Right ventricle myocardium inferior (tissue), 1 donor: ENCODE measurements at places on chromosomes 5 and 9. TPM values are rescaled to one million over a fixed set of nuclear protein-coding genes. Genes with fewer than 3 reads are reported as not detected.
A peak's percentile ranks its signal among the peaks of the same experiment; 100 is the strongest.

Gene GTF2H2C
- total RNA-seq: 16.5 TPM

Gene PKD2L2
- 0.81 TPM for total RNA-seq

Gene SH3RF2
- total RNA-seq: 267 TPM

Gene ESM1
- 0.19 TPM for total RNA-seq

Gene FAM200C
- total RNA-seq: 4.2 TPM

- DNase-seq: no peak
Observed at GRCh38 chr5:13745508-13745907, 199.0 kb downstream of the DNAH5 start.

DNA sequence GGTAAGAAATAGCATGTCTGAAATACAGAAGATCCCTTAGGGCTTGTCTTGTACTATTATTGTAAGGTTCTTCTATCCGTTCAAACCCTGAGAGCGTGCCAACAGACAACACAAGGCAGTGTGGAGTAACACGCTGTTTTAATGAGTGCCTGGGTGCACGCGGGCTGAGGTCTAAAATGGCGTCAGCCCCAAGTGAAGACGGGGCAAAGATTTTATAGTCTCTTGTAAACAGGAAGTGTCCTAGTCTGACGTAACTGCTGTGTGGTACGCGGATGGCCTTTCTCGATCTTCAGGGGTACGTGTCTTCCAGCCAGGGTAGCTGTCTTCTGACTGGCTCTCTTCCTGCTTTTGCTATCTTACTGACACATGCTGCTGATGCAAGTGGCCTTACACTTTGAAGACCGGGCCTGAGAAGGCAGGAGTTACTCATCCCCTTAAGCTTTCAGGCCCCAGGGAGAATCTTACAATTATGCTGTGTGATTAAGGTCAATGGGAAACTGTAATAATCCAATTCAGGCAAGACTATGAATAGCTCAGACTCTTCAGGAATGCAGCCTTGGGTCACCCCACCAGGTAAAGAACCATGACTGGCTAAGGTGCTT is 1812.0 kb upstream of the CDH9 start:
- DNase-seq: no peak

DNA sequence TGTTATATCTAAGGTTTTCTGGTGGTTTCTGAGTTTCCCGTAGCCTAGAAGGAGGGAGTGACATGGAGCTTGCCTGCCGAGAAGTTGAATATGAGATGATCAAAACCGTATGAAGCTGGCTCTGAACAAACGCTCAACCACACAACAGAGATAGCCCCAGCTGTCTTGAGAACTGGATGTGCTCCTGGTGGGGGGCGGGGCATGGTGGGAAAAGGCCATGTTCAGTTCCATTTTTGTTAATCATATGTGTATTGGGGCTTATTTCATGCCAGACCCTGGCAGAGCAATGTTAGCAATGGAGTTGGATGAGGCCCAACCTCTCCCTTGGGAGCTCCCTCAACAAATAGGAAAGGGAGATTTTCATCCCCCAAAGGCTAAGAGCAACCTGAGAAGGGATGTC is 4.8 kb downstream of the CCL19 start:
- no peak for DNase-seq

DNA sequence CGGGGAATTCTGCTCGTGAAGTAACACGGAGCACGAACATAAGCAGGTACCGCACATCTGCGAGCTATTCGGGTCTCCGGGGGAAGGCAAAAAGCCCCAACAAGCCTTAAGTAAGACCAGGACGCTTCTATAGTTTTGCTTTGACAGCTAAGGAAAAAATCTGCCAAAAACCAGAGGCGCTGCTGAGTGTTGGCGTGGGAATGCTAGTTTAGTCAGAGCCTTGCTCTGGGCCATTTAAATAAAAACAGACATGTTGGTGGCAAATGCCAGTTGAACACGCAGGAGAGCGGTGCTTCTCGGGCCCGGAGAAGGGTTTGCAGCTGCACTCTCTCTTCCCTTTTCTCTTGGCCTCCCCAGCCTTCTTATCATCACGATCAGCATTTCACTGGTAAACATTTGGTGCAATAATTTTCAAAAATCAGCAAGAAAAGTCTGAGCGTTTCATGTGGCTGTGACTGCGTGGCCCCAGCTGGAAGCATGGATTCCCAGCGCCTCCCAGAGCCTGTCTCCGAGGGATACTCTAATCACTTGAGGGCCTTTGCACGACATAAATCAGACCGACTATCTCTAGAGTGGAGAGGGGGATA is 6.4 kb upstream of the NOTCH1 start:
- DNase-seq: no peak

DNA sequence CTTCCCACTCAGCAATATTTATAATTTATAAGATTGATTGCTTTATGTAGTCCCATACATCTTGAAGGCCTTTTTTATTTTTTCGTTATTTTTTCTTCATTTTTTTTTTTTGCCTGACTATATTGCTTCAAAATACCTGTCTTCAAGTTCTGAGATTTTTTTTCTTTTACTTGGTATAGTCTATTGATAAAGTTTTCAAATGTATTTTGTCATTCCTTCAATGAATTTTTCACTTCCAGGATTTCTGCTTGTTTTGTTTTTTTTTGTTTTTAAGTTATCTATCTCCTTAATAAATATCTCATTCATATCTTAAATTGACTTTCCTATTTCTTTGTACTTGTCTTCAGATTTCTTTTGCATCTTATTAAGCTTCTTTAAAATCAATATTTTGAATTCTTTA is 905.6 kb upstream of the CDH6 start:
- no peak for DNase-seq

DNA sequence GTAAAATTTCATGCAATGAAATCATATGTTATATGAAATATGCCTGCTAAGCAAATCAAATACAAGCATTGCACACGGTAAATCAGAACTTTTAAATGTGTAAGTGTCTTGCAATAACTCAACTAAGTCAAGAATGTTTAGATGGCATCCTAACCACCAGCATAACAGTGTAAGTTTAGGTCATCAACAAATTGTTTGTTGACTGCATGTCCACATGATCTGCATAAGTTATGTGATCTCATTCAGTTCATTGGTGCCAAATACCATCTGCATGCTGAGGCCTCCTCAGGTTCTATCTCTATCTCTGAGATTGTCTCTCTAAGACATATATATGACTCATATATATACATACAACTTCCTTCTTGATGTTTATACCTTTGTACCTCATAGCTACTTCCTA is 159.6 kb upstream of the STK32A start:
- no peak for DNase-seq

DNA sequence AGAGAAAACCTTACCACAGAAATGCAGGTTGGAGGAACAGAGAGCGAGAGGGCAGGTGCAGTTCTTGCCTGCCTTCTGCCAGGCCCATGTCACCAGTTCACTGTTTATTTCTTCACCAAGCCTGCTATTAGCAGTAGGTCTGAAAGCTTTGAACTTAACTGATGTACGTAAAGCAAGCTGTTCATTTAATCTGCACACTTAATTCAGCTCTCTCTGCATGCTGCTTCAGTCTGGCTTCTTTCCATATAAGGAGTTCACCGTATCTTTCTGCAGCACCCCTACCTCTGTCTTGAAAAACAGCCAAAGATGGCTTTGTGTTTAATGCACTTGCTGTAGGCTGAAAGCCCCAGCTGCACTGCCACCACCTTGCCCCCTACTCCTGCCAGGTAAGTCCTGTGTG is 205.1 kb downstream of the RAB3C start:
- DNase-seq: no peak

- DNase-seq: no peak
Observed at GRCh38 chr5:36438765-36439561, 137.3 kb upstream of the RANBP3L start.

DNA sequence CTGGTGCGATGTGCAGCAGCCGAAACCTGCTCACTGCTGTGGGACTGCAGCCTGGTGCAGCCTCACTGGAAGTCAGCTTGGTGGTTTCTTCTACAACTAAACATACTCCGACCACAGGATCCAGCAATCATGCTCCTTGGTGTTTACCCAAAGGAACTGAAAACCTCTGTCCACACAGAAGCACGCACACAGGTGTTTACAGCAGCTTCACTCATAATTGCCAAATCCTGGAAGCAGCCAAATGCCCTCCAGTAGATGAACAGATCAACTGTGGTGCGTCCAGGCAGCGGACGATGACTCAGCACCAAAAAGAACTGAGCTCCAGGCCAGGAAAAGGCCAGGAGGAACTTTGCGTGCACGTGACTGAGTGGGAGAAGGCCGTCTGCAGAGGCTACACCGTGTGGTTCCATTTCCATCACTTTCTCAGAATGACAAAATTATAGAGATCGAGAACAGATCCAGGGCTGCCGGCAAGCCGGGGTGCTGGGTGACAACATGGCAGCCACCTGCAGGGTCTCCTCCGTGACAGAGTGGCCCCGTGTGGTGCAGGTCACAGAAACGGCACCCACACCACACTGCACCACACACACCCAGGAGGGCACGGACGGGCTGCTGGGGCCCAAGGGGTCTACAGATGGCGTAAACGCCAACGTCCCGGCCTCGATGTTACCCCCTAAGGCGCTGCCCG is 23.1 kb upstream of the NSMF start:
- no peak for DNase-seq

DNA sequence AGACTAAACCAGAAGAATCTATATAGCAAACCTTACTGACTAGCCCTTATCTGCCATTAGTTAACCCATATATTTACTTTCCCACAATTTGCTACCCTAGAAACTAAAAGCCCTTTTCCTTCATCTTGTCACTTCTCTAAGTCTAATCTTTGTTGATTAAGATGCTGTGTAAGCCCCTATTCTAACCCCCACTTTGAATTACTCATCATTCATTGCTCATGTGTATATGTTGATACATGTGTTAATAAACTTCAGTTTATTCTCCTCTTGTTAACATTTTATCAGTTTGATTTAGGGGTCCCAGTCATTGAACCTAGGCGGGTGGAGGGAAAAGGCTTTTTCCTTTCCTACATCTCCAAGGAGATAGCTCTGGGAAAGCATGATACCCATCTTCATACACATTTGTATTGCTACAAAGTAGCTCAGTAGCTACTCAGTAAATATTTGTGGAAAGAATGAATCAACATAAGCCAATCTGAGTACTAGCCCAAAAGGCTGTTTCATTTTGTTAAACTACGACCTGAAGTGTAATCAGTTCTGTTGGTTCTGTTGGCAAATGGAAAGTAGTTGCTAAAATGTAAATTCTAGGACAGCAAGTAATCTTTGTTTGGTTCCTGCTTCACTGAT is 35.1 kb upstream of the NDFIP1 start:
- no peak for DNase-seq

- peak; percentile 88 for DNase-seq
Observed at GRCh38 chr9:97398999-97399758, 12.7 kb upstream of the TDRD7 start.

DNA sequence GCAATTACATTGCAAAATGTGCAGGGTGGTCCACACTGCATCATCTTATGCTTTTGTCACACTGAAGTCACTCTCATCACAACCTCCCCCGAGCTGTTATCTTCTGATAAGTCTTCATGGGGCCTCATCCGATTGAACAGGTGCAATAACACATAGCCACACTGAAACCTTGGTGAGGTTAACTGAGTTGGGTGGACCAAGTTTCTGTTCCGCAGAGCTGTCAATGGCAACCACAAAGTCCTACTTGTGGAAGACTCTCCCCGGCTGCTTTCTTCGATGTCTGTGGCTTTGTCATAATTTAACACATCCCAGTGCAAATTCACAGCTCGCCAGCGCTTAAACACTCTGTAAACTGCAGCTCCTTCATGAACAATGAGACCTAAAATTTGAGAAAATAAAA is 112.2 kb downstream of the MARCHF11 start:
- DNase-seq: no peak

GRCh38 chr5:91332267-91333045 is 50.7 kb downstream of the ARRDC3 start:
- DNase-seq: no peak

DNA sequence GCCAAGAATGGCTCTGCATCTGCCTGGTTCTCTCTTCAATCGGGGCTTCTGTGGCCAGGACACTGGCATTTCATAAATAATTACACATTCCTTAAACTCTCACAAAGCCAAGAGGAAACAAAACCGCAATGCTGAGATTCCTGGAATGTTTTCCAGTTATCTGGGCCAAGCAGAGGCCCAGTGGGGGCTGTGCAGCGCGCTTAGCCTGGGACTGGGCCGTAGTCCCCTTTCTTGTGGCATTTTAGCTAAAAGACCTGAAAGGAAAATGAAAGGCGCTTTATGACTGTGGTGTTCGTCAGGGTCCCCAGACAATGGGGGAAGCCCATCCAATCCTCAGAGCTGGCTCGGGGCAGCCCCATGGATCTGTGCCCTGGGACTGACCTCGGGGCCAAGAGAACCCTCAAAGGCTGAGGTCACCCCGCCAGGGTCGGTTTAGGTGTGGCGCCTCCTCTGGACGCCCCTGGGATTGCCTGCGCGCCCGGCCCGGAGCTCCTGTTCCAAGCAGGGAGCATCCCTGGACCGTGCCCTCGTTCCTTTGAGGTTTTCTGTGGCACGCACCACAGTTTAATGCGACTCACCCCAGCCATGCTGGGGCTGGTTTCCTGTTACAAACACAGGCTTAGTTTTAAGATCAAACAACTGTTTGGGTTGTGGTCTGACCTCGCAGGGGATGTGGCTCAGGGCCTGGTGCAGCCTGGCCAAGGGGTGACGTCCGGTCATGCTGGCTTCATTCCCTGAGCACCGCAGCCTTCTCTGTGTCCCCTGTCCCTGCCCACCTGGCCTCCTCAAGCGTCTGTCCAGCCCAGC is 51.5 kb upstream of the NKD2 start:
- no peak for DNase-seq

DNA sequence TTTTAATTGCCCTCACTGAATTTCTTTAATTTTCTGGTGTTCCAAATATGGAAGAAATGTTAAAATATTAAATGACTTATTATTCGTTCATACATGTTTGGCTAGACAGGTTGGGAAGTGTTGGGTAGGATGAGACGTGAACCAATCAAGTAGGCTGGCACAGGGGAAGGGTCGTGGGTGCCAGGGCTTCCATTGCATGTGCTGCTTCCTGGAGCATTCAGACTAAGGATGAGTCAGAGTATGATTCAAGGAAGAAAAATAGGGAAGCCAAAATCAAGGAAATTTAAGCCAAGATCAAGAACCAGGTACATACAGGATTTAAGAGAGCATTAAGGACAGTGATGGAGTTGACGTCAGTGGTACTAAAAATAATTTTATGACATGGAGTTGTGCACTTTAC is 2068.0 kb downstream of the MAT2B start:
- DNase-seq: no peak
